NB4 (cell line): ENCODE measurements at places on chromosomes 2 and 18.

- DNase-seq: peak; percentile 42
Observed at GRCh38 chr2:9543557-9543956, 12.1 kb downstream of the ADAM17 start.

- peak; percentile 62 for DNase-seq
Observed at GRCh38 chr18:76875390-76876325, 53.3 kb downstream of the ZNF236 start.

GRCh38 chr18:74902147-74902455, 304.4 kb downstream of the ZNF407 start:
- no peak for DNase-seq

DNA sequence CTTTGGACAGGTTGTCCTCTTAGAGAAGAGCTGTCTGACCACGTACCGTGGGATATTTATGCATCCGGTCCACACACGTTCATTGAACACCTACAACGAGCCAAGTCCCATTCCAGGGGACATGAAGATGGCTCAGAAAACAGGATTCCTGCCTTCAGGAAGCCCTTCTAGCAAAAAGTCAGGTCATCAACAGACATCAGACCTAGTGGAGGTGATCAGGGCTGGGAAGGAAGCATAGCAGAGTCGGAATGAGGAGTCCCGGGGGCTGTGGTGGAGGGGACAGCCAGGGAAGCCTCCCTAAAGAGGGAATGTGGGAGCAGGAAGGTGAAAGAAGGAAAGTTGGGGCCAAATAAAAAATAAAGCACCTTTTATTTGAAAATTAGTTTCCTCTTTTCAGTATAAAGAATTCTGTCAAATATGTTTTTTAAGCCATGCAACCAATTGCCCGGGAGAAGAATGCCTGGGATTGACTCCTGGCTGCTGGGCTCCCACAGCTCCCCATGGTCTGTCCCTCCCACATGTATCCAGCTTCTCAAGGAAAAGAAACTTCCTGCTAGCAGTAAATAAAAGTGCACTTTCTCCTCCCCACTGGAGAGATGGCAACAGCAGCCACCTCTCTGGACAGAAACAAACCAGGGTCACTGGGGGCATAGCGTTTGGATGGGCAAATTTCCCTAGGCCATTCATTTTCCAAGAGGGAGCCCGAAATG, 144.8 kb downstream of the SMAD7 start:
- no peak for DNase-seq

DNA sequence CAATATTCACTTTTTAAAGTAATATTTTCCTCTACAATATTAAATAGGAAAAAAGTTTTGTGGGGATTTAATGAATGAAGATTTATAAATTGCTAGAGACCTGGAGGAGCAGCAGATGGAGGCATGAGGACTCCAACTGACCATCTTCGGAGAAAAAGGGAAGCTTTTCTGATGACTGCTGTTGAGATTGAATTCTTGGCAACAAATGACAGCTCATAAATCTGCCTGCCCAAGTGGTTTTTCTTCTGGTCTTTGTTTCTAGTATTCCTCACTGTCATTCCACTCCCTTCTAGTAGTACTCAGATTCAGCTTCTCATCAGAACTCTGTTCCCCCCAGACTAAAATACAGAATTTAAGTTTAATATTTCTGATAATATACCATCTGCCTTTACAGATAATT, 157.0 kb downstream of the EML6 start:
- DNase-seq: no peak

GRCh38 chr18:36333414-36333813, 35.9 kb downstream of the FHOD3 start:
- no peak for DNase-seq

GRCh38 chr18:27144672-27145071, 40.4 kb downstream of the CHST9 start:
- no peak for DNase-seq

GRCh38 chr2:45072064-45072861, 63.0 kb upstream of the SIX2 start:
- no peak for DNase-seq

GRCh38 chr2:208466920-208467298, 60.3 kb downstream of the PTH2R start:
- DNase-seq: no peak

DNA sequence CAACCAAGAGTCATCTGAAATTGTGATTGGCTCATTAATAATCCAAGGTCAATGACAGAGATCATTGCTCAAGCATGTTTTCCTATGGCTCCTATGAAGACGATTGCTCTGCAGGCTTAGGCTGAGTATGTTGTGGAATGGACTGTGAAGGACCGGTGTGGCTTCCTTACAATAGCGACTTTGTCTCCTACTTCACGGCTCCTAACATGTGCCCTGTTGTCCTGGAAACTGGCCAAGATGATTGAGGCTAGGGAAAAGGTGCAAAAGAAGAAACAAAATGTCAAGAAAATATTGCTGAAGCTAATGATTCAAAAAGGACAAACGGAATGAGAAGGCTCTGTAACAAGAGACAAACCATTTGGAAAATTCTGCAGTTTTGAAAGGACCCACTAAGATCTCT, 24.3 kb downstream of the DLGAP1 start:
- no peak for DNase-seq

DNA sequence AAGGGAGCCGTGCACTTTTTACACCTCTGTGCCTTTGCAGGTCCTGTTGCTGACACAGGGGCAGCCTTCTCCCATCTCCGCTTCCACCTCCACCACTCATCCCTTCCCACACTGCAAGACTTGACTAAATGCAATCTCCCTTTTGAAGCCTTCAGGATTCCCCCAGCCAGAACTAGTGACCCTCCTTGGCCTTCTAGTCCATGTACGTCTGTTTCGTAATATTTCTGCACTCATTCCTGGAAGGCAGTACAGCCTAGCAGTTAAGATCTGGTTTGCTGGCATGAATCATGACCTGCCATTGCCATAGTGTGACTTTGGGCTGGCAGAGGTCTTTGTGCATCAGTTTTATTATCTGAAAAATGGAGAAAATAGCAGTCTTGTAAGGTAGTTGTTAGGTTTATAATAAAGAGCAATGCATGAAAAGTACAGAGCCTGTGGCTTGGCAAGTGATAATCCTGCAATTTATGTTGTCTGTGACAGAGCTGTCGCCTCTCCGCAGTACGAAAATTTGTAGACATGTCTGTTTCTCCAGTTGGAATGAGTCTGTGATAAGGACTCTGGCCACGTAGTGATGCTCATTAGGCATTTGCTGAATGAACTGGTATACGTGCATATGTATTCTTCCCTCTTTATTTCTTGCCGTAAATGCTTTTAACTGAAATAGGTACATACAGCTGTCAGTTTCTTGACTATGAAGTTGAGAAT, 36.7 kb downstream of the NCK2 start:
- peak; percentile 55 for DNase-seq

DNA sequence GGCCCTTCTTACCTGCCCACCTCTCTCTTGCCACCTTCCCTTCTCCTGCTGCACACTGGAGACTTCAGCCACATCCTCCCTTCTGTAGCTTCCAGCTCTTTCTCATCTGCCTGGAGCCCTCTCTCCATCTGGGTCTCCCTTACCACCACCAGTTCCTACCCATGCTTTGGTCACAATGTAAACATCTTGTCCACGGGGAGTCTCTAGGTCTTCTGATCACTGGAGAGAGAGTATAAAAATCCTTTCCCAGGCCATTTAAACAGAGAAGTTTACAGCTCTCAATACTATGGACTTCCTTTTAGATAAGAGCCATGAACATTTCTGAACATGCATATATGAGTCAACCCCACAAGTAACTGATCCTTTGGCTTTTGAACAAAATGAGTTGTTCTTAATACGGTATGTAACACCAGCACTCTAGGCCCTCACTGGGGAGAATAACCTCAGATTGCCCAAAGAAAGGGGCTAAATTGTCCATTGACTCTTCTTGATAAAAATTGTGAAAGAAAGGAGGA, 5.8 kb downstream of the ARHGAP25 start:
- DNase-seq: peak; percentile 52

DNA sequence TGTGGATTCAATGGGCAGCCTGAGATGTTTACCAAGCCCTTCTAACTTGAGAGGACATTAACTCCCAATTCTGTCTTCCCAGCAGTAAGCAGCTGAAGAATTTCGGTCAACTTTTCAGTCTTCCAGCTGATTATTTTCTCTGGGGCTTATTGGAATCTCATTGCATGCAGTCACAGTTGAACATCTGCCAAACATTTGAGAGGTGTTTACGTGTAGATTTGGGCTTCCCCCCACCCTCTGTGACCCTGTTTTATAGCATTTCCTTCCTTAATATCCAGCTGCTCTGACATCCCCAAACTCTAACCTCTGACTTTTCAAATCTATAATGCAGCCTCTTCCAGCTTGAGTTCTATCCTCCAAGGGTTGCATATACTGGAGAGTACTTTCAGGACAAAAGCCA, 16.5 kb upstream of the VIT start:
- no peak for DNase-seq

DNA sequence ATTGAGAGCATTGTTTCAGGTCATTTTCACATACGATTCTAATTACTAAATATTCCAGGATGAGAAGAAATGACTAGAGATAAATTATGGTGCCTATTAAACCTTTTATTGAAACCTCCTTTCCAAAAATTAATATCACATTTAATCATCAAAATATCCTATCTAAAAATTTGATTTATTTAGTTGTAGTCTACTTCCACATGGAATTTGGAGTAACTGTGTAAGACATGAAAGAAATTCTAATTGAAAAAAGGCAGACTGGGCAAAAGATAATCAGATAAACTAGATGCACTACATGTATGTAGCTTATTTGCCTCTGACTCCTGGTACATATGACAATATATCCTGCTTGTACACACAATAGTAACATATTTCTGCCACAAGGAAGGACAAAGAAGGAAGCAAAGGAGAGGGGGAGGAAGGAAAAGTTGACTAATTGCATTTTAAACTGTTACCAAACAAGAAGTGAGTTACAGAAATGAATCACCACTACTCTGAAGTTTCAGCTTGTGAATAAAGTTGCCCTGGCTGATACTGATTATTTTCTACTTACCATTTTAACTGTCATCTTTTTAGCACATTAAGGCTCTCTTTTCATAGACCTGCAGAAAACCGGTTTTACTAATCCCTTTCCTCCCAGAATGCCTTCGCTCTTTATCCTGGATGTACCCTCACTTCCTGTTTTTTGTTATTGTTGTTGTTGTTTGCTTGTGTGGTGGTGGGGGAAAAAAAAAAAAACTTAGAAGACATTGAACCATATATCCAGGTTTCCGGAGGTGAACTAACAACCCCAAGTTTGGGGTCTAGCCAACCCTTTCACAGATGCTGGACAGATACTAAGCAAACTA, 28.4 kb downstream of the NRXN1 start:
- no peak for DNase-seq

DNA sequence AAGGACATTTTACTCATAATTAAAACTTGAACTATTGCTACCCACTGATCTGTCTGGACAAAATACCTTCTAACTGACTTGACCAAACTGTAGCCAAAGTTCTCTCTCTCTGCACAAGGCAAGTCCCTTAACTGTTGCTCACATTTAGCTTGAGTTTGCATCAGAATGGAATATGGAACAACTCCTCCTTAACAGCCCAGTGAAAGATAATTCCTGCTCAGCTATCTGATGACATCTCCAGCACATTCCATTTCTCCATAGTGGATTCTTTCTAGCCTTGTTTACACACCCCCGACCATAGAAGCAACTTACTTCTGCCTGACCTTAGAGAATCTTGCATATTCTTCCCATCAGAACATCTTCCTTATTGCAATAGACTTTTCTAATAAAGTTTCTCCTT, 317.2 kb upstream of the CDH2 start:
- no peak for DNase-seq

- no peak for DNase-seq
Observed at GRCh38 chr18:44826418-44827259, 146.0 kb downstream of the SETBP1 start.

DNA sequence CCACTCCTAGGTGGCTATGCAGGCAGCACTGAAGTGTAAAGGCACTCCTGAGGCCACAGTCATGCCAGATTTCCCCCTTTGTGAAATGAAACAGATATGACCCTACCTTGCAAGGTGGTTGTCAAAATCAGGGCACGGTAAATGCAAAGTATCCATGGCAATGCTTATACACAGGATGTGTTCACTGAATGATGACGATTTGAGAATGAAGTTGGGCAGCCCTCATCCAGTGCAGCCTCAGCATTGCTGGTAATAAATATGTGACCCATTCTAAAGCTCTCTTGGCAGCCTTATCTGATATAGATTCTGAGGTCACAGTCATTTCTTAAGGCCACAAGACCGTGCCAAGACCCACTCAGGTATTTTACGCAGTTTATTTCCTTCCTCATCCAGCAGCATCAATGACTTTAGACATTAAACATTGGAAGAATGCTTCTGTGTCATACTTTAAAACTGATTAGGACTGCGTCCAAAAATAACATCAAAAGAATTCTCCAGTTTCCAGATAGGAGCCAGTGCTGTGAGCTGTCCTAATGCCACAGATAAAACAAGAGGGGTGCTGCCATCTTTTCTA, 125.5 kb upstream of the SERTAD2 start:
- DNase-seq: no peak

- no peak for DNase-seq
Observed at GRCh38 chr18:75107196-75107930, 101.6 kb downstream of the PTGR3 start.

DNA sequence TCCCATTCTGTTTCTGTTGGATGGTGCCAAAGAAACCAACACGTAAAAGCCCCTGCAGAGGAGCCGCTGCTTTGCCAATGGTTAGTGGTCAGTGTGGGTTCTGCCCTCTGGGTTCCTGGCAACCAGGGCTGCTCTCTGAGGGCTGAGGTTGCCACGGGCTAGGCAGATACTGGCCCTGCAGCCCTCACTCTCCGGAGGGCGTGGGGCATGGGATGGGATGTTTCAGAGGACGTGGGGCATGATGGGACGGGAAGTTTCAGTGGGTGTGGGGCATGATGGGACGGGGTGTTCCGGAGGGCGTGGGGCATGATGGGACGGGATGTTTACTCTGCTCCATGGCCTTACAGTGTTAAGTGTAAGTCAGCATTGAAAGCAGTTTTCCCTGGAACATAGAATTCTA, 34.2 kb downstream of the ADI1 start:
- no peak for DNase-seq

GRCh38 chr2:237509905-237510304, 22.9 kb downstream of the MLPH start:
- no peak for DNase-seq

DNA sequence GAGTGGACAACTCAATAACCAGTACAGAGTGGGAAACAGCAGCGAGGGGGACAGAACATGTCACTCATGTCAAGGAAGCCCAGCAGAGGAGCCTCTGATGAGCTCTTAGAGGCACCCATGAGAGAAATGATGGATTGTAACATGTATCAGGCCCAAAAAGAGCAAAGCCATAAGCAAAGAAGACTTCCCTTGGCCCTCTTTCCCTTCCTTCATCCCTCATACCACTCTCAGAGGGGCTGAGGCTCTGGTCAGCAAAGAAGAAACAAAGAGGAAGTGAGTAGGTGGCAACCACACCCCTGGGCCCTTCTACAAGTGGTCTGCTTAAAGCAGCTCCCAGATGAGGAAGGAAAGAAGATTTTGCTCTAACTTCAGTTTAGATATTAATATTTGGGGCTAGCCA, 112.8 kb downstream of the CDC42EP3 start:
- peak; percentile 94 for DNase-seq

DNA sequence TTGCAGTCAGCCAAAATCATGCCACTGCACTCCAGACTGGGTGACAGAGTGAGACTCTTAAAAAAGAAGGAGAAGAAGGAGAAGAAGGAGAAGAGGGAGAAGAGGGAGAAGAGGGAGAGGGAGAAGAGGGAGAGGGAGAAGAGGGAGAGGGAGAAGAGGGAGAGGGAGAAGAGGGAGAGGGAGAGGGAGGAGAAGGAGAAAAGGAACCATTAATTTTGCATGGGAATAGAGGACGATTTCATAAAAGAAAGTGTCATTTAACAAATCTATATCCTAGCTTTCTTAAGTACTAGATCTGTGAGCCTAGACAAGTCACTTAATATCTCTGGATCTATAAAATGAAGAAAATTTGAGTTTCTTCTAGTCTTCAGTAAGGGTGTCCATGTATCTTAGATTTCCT, 9.6 kb downstream of the NOL10 start:
- no peak for DNase-seq
